ENCODE measurements at places on chromosomes 11 and 22.

DNA sequence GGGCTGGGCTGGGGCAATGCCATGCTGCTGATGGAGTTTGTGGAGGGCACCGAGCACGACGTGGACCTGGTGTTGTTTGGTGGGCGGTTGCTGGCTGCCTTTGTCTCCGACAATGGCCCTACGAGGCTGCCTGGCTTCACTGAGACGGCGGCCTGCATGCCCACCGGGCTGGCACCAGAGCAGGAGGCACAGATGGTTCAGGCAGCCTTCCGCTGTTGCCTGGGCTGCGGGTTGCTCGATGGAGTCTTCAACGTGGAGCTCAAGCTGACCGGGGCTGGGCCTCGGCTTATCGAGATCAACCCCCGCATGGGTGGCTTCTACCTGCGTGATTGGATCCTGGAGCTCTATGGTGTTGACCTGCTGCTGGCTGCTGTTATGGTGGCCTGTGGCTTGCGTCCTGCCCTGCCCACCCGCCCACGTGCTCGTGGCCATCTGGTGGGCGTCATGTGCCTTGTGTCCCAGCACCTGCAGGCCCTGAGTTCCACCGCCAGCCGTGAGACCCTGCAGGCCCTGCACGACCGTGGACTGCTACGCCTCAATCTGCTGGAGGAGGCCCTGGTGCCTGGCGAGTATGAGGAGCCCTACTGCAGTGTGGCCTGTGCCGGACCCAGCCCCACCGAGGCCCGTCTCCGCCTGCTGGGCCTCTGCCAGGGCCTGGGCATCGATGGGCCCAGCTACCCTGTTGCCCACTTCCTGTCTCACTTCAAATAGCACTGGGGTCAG, 4.2 kb upstream of the RPS6KB2 start:
- DNase-seq = no peak

GRCh38 chr22:46007003-46007847, 30.3 kb upstream of the WNT7B start:
- DNase-seq = peak; percentile 77

DNA sequence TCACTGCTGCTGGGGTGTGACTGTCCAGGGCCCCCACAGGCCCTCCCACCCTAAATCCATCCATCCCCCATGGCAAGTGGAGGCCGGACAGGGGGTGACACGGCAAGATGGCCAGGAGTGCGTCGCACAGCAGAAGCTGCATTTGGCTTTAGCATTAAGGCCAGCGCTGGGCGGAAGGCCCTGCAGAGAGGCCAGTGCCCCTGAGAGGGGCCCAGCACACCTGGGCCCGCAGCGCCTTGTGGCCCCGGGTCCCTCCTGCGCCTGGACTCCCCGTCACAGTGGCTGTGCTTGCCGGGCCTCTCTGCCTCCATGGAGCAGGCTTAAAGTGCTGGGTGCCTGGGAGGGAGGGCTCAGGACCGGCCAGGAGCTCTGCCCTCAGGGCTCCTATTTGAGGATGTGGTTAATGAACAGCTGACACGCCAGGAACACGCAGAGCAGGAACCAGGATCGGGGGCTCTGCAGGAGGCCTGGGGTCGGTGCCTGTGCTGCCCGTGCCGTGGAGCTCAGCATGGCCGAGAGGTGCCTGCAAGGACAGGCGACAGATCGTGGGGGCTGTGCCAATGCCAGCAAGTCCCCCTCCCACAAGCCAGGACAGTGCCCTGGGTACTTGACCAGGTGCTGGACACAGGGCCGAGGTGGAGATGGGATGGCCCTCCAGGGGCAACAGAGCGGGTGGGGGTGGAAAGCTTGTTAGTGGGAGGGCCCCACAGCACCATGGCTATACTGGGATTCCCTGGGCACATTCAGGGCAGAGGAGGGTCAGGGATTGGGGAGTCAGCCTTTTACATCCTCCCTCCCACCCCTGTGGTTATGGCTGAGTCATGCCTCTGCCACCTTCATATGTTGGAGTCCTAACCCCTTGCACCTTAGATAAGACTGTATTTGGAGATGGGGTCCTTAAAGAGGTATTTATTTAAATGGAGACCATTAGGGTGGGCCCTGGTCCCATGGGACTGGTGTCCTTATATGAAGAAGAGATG, 30.9 kb upstream of the CARS1 start:
- no peak for DNase-seq

DNA sequence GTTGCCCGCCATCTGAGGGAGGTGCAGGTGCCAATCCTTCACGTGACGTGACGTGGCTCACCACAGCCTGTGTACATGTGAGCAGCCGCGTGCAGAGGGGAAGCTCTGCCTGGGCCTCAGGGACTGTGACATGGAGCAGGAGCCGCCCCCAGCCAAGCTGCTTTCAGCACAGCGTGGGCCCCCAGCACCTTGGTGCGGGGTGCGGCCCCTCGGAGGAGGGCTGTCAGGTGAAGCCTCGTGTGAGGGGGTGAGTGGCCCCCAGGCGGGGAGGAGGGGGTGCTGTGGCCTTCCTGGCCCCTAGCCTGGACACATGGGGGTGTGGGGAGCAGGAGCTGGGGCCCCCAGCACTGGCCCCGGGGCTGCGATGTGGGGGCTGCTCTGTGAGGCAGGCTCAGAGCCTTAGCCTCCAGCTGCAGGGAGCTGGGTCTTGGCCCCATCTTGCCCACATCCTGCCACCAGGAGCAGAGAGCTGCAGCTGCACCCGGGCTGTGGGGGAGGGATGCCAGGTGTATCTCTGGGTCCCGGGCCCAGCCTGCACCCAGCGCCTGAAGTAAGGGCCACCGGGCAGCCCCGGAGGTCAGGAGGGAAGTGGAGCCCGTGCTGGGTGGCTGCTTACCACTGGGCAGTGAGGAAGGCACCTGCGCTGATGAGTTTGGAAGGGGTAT, at the start of gene ADORA2A:
Gene ADORA2A (plus strand): TSS at position 100 of the 665 bp plus-strand sequence. CDS start 5,806 bp downstream, outside the sequence.
- peak; percentile 68 for DNase-seq

DNA sequence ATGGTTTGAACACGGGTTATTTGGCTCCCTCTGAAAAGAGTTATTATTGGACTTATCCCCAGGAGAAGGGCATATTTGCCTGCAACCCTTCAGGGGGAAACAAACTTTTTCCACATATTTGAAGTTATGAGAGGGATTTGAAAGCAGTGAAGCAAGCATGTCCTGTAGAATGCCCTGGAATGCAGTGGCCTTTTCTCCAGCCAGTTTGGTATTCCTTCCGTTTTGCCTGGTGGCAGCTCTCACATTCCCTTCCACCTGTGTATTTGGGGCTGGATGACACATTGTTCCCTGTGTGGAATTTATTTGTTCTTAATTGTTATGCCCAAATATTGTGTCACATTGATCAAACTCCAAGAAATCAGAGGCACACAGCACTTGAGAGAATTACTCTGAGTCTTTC, 59.0 kb downstream of the OSBP2 start:
- no peak for DNase-seq

All from GF-D8 (cell line).